ENCODE measurements at places on chromosomes 1 and 21.
A peak's percentile ranks its signal among the peaks of the same experiment; 100 is the strongest.

DNA sequence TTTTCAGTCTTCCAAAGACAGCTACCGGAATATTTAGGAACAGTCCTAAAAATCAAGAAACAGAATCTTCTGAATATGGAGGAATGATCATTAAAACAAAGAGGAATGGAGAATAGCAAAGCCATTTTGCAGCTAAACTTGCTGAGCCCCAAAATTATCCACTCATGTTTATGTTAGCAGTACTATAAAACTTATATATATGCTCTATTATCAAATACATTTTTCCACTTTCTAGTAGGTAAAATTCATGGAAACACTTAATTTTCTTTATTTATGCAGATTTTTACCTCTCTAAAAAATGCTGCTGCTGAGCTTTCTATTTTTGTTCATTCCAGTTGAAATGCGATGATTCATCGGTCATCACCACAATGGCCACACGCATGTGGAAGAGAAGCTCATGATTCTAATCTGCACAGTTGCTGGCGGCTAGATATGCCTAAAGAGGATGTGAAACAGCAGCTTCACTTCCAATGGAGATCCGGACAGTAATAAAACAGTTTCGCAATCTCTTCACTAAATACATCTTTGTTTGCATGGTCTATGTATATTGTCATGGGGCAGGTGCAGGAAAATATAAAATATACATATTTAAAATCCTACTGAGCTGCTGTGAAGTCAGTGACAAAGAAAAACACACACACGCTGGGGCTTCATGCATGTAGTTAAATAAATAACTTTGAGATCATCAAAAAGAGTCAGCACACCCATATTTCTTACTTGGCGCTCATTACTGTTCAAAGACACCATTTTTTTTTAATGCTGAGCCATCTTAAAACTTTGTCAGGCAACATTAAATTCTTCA, 292.2 kb downstream of the SMYD3 start:
- no peak for DNase-seq

GRCh38 chr1:225851805-225852204, 30.4 kb downstream of the TMEM63A start:
- no peak for DNase-seq

DNA sequence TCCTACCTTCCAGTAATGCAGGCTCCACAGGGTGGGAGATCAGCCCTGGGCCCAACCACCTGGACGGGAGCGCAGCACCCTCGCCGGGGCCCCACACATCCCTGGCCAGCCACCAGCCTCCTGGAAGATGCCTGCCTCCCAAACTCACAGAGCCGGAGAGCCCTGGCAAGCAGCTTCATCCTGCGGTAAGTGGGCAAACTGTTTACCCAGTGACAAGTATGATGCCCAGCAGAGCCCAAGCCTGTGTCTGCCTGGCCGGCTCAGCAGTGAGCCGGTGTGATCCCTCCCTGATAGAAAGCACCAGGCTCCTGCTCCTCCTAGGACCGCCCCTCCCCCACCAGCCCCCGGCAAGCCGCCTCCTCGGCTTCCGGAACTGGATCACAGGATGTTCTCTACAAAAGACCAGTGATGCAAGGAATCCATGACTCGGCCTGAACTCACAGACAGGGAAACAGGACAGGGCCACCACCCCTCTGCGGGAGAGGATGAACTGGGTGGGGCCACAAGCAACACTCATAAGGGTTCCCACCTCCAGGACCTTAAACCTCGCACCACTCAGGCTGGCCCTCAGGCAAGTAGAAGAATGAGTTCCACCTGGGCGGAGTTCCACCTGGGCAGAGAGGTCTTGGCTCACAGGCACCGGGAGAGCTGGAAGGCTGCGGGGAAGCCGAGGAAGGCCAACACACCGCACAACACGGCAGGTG, 7.9 kb downstream of the ACOT7 start:
- DNase-seq, result peak; percentile 55

GRCh38 chr1:189929501-189930099, 548.1 kb downstream of the BRINP3 start:
- peak; percentile 12 for DNase-seq

GRCh38 chr1:17774452-17774851, 19.3 kb downstream of the ACTL8 start:
- no peak for DNase-seq

GRCh38 chr1:155938220-155938627, 3.2 kb upstream of the RXFP4 start:
- peak; percentile 58 for DNase-seq

- peak; percentile 62 for DNase-seq
Observed at GRCh38 chr1:45326627-45327623, at the start of gene HPDL. Gene HPDL, plus strand, starts transcription at chr1:45326895. Its CDS starts 254 bp downstream, at chr1:45327149.
